ENCODE measurements at places on chromosomes 1 and 21. TPM values are rescaled to one million over a fixed set of nuclear protein-coding genes. Genes with fewer than 3 reads are reported as not detected.

GRCh38 chr1:51969038-51969705 is 21.3 kb downstream of the RAB3B start:
- no peak overlapping the region for H3K4me3 ChIP-seq
- H3K4me1 ChIP-seq, result no peaks in the 10 kb centered on the region
- H3K27me3 ChIP-seq, result no peaks in the 10 kb centered on the region
- H3K27ac ChIP-seq, result no peak overlapping the region

- no peak overlapping the region for H3K27ac ChIP-seq
- H3K36me3 ChIP-seq, result peaks cover 4% of the 10 kb centered on the region
- H3K4me3 ChIP-seq, result no peak overlapping the region
- no peaks in the 10 kb centered on the region for H3K4me1 ChIP-seq
- DNase-seq, result no peak
Observed at GRCh38 chr1:243394601-243395464, 139.0 kb downstream of the SDCCAG8 start.

- H3K4me1 ChIP-seq, result no peaks in the 10 kb centered on the region
- H3K27ac ChIP-seq, result no peak overlapping the region
- H3K36me3 ChIP-seq, result no peaks in the 10 kb centered on the region
- H3K27me3 ChIP-seq, result peaks cover 6% of the 10 kb centered on the region
- no peak for DNase-seq
Observed at GRCh38 chr1:224639426-224639975, 23.4 kb downstream of the CNIH3 start.

GRCh38 chr1:32666901-32667566 is 16.0 kb downstream of the RBBP4 start:
- DNase-seq, result no peak
- no peaks in the 10 kb centered on the region for H3K27me3 ChIP-seq
- peak overlapping the region; percentile 6 for H3K27ac ChIP-seq
- peaks cover 9% of the 10 kb centered on the region for H3K4me1 ChIP-seq
- no peak overlapping the region for H3K4me3 ChIP-seq

DNA sequence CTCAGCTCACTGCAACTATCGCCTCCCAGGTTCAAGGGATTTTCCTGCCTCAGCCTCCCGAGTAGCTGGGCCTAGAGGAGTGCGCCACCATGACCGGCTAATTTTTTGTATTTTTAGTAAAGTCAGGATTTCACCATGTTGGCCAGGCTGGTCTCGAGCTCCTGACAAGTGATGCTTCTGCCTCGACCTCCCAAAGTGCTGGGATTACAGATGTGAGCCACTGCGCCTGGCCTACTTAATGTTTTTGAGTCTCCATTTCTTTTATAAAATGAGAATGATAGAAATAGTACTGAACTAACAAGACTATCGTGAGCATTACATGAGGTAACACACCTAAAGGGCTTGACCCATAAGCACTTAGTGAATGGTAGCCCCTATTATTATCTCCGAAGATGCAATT is 21.4 kb downstream of the NUAK2 start:
- peaks cover 8% of the 10 kb centered on the region for H3K27me3 ChIP-seq
- H3K36me3 ChIP-seq, result peaks cover 24% of the 10 kb centered on the region
- no peak overlapping the region for H3K27ac ChIP-seq
- no peak overlapping the region for H3K4me3 ChIP-seq
- DNase-seq, result no peak

- H3K27me3 ChIP-seq, result no peaks in the 10 kb centered on the region
- H3K36me3 ChIP-seq, result no peaks in the 10 kb centered on the region
- DNase-seq, result no peak
- H3K27ac ChIP-seq, result no peak overlapping the region
- no peaks in the 10 kb centered on the region for H3K4me1 ChIP-seq
Observed at GRCh38 chr1:214952648-214953047, 129.9 kb upstream of the KCNK2 start.

- no peak overlapping the region for H3K4me3 ChIP-seq
- H3K27ac ChIP-seq, result peak overlapping the region; percentile 77
- H3K27me3 ChIP-seq, result no peaks in the 10 kb centered on the region
- DNase-seq, result no peak
- H3K36me3 ChIP-seq, result no peaks in the 10 kb centered on the region
Observed at GRCh38 chr1:165383067-165383466, 26.6 kb upstream of the LMX1A start.

GRCh38 chr1:244137276-244137675 is 86.2 kb downstream of the ZBTB18 start:
- H3K27me3 ChIP-seq, result no peaks in the 10 kb centered on the region
- no peak overlapping the region for H3K27ac ChIP-seq
- no peak for DNase-seq
- H3K4me1 ChIP-seq, result no peaks in the 10 kb centered on the region
- H3K4me3 ChIP-seq, result no peak overlapping the region

- H3K4me1 ChIP-seq, result no peaks in the 10 kb centered on the region
- H3K27ac ChIP-seq, result no peak overlapping the region
- DNase-seq, result no peak
- no peak overlapping the region for H3K4me3 ChIP-seq
Observed at GRCh38 chr1:200121421-200121820, 93.9 kb downstream of the NR5A2 start.

DNA sequence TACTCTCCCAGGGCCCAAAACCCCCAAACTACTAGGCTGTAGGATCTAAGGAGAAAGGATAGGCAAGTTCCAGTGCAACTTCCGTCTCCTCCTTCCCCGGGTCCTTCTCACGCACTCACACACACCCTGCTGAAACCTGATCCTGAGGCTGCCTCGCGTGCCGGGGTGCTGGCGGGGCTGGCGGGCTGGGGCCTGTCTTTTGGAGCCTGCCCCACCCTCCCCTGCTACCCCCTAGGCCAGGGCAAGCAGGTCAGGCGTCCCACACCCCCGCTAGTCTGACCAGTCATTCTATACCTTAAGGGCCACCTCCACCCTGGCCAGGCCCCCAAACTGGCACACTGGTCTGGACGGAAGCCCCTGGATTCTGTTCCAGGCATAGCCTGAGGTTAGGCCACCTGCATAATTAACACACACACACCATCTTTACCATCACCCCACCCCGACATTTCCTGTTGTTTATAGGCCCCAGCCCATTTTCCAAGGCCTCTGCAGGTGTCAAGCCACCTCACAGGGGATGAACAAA is 48.3 kb upstream of the ARTN start:
- no peak overlapping the region for H3K4me3 ChIP-seq
- no peak overlapping the region for H3K27ac ChIP-seq
- no peaks in the 10 kb centered on the region for H3K27me3 ChIP-seq
- no peak for DNase-seq
- no peaks in the 10 kb centered on the region for H3K36me3 ChIP-seq

DNA sequence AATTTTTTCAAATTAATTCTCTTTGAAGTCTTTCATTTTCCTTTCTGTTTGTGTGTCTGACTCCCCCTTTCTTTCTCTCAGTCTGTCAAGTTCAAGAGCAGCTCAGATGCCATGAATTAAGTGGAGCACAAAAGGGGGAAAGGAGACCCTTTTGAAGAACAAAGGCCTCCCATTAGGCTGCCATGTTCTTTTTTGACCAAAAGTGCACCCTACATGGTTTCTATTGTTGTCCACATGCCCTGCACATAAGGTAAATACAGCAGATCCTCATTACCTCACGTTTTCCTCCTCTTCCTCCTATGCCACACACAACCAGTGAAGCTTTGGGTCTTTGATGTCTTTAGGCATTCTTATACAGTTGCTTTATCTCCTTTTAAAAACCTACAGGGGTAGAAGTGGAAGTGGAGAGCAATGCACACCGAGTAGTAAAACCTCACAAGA is 47.7 kb downstream of the POU2F1 start:
- H3K27ac ChIP-seq, result no peak overlapping the region
- no peaks in the 10 kb centered on the region for H3K27me3 ChIP-seq
- H3K4me3 ChIP-seq, result no peak overlapping the region
- H3K36me3 ChIP-seq, result no peaks in the 10 kb centered on the region
- DNase-seq, result no peak

DNA sequence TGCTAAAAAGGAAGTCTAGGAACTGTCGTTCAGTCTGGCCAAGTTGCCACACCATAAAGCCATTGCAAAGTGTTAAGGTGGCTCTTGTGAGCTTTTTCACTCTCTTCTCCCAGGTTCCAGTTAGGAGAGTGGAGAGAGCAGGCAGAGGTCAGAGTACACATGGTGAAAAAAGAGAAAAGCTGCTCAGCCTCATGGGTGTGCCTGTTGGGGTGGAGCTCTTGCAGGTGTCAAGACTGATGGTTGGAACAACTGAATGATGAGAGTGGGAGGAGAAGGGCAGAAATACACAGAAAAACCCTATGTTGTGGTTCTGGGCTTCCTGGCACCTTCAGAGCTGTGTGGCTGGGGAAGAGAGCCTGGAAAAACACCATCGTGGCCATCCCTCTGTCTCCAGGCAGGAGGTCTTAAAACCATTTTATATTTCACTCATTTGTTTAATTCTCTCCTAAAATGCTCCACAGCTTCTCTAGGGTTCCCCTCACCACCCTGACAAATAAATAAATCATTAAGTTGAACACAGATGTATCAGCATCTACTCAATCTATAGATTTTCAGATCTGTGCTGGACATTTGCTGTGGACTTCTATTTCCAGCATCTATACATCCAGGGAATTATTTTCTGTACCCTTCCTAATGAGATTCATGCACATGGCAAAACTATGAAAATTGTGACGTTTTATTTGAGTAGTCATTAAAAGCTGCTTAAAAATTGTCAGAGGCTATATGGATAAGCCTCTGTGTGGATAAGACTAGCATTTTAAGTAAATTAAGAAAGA is 17.5 kb downstream of the UBASH3A start:
- H3K36me3 ChIP-seq, result no peaks in the 10 kb centered on the region
- no peak for DNase-seq
- H3K27ac ChIP-seq, result no peak overlapping the region
- no peak overlapping the region for H3K4me3 ChIP-seq
- H3K27me3 ChIP-seq, result peaks cover 8% of the 10 kb centered on the region

DNA sequence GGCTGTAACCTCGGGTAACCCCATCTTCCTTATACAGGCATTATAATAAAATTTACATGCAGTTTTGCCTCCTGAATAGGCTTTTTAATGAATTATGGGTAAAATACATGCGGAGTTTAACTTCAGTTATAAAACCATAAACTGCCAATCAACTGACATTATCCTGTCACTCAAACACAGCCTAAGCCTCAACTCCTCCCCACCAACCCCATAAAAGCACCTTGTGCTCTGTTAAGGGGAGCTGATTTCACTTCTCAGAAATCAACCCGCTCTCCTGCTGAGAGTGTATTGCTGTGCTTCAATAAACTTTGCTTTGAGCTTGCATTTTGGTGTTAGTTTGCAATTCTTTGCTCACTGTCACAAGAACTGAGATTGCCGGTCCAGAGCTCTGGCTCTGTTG is 1812.2 kb downstream of the BRINP3 start:
- H3K27me3 ChIP-seq, result no peaks in the 10 kb centered on the region
- H3K27ac ChIP-seq, result no peak overlapping the region
- no peaks in the 10 kb centered on the region for H3K36me3 ChIP-seq
- H3K4me1 ChIP-seq, result no peaks in the 10 kb centered on the region

- H3K4me1 ChIP-seq, result peaks cover 37% of the 10 kb centered on the region
- H3K4me3 ChIP-seq, result peak overlapping the region; percentile 15
- DNase-seq, result peak; percentile 29
- no peaks in the 10 kb centered on the region for H3K36me3 ChIP-seq
Observed at GRCh38 chr1:115771094-115771846, 2.8 kb upstream of the CASQ2 start.

OR2L5 gene
- total RNA-seq, result not detected

OR10Z1 gene
- total RNA-seq, result not detected

VAV3 gene
- 1.9 TPM for total RNA-seq

TTC22 gene
- total RNA-seq, result under 0.01 TPM

OLFM3 gene
- 0.23 TPM for total RNA-seq
